ENCODE measurements at places on chromosomes 16 and 17.

- DNase-seq, result no peak
Observed at GRCh38 chr17:49822829-49823228, 25.0 kb downstream of the TAC4 start.

DNA sequence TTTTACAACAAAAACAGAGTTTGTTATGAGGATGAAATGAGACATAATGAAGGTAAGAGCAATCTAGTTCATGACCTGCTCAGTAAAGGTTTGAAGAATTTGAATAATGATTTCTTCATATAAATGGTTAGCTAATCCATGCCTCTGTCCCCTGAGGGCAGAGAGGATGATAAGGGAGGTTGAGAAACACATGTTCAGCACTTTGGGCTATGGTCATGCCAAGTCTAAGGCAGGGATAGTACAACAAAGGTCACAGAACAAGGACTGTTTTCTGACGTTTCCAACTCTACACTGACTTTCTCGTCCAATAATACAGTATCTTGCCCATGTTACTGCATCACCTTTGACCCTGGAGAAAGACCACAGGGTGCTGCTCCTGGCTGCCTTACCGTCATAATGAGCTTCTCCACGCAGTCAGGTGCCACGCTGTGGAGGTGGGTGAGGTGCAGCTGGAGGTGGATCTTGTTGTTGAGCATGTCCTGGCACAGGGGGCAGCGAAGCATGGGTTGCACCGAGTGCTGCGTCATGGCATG, 236.7 kb downstream of the ZFHX3 start:
- no peak for DNase-seq

- DNase-seq, result no peak
Observed at GRCh38 chr16:66494916-66495315, 55.0 kb downstream of the TK2 start.

DNA sequence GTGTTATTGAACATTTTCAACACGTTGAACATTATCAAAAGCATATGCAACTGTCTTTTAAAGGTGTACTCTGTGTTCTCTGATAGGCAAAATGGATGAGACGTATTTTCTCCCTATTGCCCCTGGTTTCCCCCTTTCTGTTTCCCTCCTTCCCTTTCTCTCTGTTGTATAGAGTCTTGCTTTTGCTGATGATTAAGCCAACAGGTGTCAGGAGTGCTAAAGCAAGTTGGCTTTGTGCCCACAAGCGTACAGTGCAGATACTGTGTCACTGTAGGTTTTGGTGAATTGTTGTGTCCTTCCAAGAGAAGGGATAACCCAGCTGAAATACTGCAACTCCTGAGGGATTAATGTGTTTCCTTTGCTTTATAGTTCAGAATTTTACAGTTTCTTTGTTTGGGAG, 74.4 kb downstream of the COX10 start:
- no peak for DNase-seq

DNA sequence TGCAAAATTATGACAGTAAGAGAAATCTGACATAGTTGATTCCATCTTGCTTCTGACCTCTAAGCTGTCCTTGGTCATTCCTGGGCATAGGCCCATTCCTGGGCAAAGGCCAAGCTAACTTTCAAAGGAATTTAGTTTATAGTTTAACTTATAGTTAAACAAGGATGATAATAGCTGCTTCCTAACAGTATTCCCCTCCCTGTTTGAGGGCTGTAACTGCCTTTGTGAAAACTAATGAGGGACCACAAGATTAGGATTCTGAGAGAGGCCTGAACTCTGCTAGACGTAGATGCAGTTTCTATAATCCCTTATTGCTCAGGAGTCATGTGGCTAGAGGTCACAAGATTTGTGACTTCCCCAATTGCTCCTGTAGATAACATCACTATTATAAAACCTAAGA, 80.2 kb upstream of the ASIC2 start:
- DNase-seq, result no peak

DNA sequence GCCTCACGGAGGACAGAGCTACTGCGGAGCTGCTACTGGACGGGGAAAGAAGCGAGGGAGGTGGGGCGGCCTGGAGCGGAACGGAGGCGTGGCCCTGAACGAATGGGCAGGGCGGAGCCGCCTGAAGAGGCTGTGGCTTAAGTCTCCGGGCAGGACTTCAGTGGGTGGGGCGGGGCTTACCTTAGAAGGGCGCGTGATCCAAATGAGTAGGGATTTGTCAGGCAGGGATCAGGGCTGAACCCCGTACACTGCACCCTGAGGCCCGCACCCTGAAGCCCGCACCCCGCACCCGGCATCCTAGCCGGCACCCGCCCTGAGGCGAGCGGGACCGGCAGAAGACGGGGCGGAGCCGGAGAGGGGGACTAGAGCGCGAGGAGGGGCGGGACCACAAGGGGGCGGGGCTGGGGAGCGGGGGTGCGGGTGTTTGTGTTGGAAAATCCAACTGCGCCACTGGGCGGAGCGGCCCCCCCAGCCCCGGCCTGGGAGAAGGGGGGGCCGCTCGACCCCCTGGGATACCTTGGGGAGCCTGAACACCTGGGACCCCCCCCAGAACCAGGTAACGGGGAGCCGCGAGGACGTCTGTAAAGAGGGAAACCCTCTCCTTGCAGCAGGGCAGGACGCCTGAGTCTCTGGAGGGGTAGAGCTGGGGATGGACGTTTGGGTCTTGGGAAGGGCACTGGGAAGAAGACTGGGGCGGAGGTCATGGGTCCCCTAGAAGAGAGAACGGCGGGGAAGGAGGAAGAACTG, at the start of gene KDM6B:
KDM6B (plus strand) TSS at position 423 of the 747 bp plus-strand sequence. CDS start 11,338 bp downstream, outside the sequence.
- DNase-seq, result peak; percentile 83

DNA sequence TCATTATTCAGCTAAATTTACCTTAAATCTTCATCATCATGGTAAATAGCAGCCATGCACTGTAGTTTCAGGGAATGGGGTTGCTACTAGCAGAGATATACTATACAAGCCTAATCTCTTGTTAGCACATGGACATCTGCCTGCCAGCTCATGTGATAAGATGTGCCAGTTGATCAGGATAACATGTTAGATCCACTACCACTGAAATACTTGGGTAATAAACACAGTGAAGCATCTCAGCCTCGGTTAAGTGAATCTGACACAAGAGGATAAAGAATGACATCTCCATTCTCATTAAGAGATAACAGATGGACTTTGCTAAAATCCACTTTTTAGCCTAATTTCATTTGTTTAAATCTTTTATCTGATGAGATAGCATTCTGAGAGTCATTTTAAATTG, 256.1 kb downstream of the CDH8 start:
- DNase-seq, result no peak

DNA sequence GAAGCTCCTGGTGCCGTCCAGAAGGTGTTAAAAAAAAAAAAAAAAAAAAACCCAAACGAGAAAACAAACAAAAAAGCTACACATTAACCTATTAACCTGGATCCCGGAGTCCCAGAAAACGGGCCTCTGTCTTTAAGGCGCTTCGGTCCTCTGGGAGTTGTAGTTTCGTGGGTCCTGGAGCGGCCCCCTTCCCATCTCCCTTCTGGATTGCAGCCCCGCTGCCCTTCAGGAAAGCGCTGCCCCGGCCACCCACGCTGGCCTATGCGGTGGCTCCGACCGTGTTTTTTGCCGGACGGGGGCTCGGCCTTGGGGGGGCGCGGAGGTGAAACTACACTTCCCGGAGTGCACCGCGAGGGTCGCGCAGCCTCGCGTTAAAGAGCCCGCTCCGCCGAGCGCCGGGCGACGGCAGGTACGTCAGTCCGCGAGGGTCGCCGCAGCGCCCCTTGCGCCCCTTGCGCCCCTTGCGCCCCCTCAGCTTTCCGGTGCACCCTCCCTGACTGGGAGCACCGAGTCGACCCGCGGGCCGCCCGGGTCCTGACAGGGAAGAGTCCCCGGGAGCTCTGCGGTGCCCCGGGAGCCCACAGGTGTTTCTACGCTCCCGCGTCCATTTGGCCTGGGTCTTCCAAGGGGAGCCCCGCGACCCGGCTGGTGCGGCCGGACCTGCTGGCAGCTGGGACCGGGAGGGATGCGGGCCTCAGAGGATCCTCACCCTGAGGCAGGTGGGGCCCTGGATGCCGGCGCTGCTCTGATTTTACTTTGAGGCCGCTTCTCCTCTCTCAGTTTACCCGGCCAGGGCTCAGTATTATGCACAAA, at the start of gene FCSK:
FCSK (plus strand) TSS at position 374 of the 813 bp plus-strand sequence. CDS start 8,596 bp downstream, outside the sequence.
- DNase-seq, result peak; percentile 66

- DNase-seq, result no peak
Observed at GRCh38 chr17:77117415-77117814, 23.4 kb upstream of the SEC14L1 start.

GRCh38 chr16:28821874-28822519, 802 bp upstream of the ATXN2L start:
- no peak for DNase-seq

DNA sequence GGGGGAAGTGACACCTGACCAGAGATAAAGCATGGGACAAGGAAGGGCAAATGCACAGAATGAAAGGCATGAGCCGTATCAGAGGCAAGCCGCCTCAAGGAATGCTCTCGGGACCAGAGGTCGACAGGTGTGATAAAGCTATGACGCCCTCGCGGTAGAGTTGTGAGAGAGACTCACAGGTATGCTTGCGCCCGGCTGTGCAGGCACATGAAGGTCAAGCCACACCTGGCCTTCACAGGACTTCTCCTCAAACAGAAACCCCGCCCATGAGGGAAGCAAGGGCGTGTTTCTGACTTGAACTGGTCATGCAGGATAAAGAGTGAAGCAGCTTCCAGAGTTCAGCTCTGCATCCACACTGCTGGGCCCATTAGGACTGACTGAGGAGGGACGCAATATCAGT, 7.8 kb downstream of the NCBP3 start:
- no peak for DNase-seq

- DNase-seq, result no peak
Observed at GRCh38 chr17:69856946-69857345, 218.1 kb upstream of the KCNJ16 start.

- no peak for DNase-seq
Observed at GRCh38 chr16:62068747-62069146, 32.5 kb upstream of the CDH8 start.

- DNase-seq, result no peak
Observed at GRCh38 chr16:23729503-23730424, 16.7 kb upstream of the ERN2 start.

DNA sequence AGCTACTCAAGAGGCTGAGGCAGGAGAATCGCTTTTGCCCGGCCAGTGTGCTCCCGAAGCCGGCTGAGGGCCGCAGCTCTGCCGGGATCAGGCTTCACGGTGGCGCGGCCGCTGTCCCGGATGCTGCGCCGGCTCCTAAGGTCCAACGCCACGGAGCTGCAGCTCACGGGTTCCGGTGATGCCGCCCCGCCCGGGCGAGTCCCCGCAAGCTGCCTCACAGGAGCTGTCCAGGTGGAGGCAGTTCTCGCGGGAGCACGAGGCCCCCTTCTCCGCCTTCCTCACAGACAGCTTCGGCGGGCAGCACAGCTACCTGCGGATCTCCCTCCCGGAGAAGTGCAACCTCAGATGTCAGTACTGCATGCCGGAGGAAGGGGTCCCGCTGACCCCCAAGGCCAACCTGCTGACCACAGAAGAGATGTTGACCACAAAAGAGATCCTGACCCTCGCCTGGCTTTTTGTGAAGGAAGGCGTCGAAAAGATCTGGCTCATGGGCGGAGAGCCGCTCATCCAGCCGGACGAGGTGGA, 111.4 kb upstream of the SIAH1 start:
- DNase-seq, result no peak

- DNase-seq, result no peak
Observed at GRCh38 chr17:17491031-17491471, 5.1 kb downstream of the RASD1 start.

DNA sequence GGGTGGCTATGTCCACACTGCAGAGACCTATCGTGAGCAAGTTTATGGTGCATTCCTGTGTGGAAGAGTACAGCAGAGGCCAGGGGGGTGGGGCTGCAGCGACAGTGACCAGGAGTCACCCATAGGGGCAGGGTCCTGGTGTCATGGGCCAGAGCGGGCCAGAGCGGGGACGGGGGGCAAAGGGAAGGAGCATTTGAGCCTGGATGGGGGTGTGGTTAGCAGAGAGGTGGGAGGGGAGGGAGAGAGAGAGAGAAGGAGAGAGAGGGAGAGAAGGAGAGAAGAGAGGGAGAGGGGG, 17.8 kb downstream of the JPH3 start:
- no peak for DNase-seq

DNA sequence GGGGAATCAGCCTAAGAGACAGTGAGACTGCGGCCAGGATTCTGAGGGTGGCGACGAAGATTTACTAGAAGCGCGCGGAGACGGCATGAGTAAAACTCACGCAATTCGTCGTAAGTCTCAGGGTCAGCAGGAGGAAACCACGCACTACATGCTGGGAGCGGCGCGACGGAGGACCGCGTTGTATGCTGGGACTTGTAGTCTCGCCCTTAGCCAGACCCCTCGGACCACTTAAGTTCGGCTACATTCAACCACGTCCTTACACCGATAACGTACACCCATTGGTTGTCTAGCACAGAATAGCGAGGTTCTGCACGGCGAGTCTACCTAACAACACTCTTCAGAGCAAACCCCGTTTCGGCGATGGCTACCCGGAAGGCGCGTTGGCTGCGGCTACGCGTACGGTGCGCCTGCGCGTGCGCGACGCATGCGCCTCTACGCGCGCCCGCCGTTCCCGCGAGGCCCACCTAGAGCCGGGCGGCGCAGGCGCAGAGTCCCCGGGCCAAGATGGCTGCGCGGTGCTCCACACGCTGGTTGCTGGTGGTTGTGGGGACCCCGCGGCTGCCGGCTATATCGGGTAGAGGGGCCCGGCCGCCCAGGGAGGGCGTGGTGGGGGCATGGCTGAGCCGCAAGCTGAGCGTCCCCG, at the start of gene DNAJA3:
DNAJA3 (plus strand) TSS at position 491 of the 643 bp plus-strand sequence; CDS start at position 505, 14 bp downstream.
- DNase-seq, result peak; percentile 91

GRCh38 chr17:7889166-7889955, 772 bp downstream of the CHD3 start:
- no peak for DNase-seq

DNA sequence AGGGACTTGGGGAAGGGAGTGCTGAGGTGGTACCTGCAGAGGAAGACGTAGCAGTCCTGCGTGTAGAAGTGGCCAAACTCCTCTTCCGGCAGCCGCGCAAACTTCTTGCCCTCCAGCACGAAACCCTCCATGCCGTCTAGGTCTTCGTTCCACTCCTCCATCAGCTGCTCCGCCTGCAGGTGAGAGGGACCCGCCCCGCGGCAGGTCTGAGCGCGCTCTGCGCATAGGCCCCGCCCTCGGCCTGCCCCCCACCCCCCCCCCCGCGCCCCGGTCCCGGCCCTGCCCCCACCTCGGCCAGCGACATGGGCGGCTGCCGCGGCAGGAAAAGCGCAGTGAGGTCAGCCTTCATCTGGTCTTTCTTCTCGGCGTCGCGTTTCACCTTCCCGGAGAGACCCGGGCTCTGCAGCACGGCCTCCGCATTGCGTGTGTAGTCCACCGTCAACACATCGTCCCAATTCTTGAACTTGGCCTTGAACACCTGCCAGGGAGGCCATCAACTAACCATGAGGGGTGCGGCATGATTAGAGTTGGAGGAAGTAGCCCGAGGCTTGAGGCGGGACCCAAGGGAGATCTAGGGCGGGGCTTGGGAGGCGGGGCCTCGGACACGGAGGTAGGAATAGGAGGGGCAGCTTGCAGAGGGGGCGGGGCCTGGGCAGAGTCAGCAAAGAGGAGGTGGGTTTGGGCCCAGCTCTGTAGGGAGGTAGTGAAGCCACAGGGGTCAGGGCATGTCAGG, 11.5 kb downstream of the FLII start:
- peak; percentile 37 for DNase-seq

DNA sequence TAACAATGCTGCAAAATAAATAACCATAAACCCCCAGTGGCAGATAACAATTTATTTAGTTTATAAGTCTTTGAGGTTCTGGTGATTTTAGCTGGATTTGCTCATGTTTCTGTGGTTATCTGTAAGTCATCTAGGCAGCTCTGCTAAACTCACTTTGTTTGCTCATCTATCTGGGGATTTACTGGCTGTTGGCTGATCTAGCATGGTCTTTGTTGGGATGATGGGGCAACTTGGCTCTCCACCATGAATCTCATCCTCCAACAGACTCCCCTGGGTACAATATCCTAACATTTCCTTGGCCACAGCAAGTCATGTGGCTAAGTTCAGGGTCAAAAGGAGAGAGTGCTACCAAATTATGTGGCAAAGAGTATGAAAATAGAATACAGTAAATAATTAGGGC, 359.3 kb downstream of the CA10 start:
- no peak for DNase-seq
